ENCODE measurements at places on chromosomes 7 and 10.

- no peak for DNase-seq
Measured at GRCh38 chr7:1663223-1663622, 6.9 kb upstream of the ELFN1 start.

DNA sequence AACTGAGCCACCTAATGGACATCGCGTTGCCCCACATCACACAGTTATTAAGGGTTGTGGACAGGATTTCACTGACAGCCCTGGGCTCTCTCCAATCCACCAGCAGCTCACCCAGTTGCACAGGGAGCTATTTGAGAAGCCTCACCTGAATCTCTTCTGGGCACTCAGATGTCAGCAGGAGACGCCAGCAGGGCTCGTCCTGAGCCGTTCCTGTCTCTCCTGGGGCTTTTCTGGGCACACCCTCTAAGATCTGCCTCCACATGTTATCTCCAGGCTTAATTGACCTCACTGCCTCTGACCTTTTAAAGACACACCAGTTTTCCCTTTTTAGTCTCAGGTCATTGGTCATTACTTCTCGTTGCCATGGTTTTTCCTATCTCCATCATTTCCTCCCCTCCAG is 63.0 kb downstream of the GRID1 start:
- no peak for DNase-seq

- DNase-seq, result no peak
Measured at GRCh38 chr10:100319707-100320402, 10.2 kb downstream of the PKD2L1 start.

GRCh38 chr10:23725548-23725947 is 286.7 kb downstream of the OTUD1 start:
- DNase-seq, result no peak

DNA sequence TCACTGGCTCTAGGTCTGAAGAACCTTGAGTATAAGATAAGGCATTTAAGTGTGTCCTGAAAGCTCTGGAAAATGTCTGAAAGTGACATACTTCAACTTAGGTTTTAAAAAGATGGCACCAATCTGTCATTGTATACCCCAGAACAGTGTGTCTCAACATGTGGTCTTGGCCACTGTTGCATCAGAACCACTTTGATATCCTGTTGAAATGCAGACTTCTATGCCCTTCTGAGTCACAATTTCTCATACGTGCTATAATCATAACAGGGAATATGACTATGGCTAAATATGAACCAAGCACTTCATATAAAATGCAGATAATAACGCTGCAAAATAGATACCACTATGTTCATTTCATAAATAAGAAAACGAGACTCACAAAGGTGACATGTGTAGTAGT is 38.0 kb upstream of the GPAM start:
- no peak for DNase-seq

- no peak for DNase-seq
Measured at GRCh38 chr7:137439829-137440825, 96.6 kb upstream of the PTN start.

DNA sequence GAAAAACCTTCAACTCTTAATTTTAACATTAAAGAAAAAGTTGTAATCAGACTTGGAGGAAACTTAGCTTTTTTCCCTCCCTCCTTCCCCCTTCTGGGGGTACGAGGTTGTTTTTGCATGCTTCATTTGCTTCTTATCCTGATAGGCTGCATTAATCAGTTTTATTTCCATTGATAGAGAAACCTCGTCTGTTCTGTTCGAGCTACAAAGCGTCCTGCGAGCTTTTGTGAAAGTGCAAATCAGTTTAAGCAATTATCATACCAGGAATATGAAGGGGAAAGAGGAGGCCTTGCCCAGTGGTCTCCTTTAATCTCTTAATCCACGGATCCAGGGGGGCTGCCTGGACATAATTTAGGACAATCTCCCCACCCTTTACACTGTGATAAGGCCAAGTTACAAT is 7.5 kb downstream of the EMX2 start:
- DNase-seq, result no peak

DNA sequence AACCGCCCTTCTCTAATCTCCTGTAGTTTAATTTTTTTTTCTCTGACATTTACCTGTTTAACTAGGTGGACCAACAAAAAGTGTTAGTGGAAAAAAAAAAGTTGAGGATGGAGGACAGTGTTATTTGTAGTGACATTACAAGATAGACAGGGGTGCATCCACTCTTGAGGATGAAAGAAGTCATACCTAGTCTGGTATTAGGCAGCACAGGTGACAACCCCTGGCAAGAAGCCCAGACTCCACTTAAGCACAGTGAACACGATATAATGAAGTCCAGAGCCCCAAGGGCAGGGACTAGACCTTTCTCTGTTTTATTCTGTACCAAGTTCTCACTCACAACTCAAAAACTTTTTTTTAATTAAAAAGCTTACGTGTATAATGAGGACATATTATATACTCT is 268.4 kb downstream of the GPR37 start:
- DNase-seq, result no peak

DNA sequence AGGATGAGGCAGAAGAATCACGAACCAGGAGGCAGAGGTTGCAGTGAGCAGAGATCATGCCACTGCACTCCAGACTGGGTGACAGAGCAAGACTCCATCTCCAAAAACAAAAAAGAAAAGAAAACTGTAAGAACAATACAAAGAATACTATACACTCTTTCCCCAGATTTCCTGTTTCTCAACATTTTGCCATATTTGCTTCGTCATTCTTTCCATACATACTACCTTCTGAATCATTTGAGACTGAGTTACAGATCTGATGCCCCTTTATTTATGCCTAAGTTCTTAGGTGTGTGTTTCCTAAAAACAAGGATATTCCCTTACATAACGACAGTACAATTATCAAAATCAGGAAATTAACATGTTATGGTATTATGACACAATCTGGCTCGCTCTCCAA is 168.4 kb upstream of the CELF2 start:
- DNase-seq, result no peak

GRCh38 chr10:100829933-100830727 is 82.6 kb upstream of the SLF2 start:
- no peak for DNase-seq

DNA sequence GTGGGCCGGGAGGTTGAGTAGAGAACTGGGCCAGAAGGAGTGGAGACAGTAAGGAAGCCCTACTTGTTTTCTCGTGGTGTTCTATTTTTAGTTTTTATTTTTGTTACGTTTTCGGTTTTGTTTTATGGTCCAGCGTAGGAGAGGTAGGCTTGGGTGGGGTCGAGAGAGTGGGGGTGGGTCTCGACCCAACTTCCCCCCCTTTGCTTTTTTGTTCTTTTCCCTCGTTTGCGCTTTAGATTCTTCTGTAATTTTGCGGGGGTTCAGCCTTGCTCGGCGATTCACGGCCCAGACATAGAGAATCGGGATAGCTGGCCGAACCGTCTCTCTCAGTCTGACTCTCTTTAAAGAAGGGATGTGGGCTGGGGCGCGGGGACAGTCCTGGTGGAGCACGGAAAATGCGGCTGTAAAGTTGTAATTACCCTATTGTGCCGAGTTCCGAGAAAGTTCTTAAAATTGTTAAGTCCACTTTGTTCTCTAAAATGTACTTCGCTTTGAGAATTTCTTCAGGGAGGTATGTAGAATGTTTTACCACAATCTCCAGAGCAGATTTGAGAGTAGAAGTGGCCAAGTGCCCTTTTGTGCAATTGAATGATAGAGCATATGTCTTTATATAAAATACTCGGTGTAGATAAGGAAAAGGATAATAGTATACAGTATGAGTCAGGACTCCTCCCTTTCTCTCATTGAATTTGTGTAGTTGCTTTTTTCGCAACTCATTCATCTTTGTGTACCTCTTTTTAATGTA is 816 bp downstream of the DMTF1 start:
- DNase-seq, result no peak

GRCh38 chr10:67119651-67120050 is 193.8 kb downstream of the LRRTM3 start:
- DNase-seq, result no peak

DNA sequence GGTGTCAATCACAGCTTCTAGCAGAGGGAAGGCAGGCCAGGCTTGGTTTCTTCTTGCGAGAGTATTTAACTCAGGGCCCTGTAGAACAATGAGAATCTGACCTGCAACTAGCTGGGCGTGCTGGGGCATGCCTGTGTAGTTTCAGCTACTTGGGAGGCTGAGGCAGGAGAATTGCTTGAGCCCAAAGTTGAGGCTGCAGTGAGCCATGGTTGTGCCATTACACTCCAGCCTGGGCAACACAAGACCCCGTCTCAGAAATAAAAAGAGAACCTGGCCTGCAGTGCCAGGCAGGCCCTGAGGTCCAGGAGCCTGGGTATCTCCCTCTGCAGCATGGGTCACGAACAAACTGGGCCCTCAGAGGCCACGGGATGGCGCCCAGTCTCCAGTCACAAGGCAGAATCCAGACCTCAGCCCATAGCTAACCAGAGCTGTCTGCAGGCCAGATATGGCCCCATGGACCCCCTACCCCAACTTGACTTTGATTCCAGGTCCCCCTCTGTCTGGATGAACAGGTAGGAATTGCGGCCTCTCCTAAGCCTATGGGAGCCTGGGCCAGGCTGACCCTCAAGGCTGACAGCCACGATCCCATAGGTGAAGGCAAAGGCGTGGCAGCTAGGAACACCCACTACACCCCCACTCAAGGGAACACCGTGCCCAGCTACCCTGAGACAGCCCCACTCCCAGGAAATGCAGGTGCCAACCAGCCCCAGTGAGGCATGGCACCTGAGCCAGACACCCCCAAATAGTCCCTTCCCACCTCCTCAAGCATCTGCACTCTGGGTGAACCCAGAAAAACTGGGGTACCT is 102.7 kb upstream of the TNRC18 start:
- DNase-seq, result no peak

DNA sequence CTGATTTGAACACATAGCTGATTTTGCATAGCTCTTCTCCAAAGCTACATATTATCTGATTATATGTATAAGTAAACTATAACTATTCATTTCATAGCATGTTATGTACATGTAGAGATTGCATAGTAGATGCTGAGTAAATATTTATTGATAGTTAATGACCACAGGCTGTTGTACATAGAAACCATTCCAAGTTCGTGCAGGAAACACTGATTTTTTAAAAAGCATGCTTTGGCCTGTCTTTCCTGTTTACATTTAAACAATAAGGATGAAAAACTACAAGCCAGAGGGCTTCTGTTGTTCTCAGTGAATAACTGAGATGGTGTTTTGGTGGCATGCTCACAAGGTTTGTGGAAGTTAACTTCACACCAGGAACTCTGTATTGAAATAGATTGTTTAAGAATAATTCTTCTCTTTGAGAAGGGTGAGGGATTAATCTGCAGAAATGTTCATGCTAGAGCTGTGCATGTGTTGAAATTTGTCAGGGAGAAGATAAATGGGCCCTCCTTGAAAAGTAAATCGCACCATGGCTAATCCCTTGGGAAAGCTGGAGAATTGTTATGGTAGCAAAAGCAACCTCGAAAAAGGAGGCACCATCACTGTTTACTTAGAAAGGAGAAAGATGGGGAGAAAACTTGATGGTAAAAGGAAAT is 120.2 kb upstream of the SP8 start:
- no peak for DNase-seq

DNA sequence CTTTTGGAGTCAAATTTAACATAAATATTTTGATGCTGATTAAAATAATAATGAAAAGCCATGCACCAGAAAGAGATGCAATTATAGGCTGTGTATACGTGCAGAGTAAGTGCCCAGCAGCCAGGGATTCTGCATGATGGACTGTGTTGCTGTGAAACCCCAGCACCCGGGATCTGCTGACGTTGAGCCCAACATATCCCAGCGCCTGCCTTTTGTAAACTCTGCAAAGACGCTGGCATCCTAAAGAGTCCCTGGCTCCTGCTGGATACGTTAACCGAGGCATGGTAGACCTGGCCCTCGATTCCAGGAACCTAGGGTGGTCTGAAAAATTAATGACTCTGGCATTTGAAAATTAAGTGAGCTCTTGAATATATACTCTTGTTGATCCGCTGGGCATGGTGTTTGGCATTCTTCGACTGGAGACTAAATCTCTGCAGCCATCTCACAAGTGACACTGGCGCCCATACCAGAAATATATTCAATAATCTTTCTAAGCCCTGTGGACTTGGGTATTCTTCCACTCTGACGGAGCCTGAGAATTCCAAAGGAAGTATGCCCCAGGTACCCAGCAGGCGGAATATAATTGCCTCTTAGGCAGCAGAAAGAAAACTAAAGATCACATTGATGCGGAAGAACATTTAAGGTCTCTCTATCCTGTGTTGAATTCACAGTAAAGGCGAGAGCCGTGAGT is 191.2 kb upstream of the SH2B2 start:
- no peak for DNase-seq

GRCh38 chr7:28984631-28985030 is 26.5 kb upstream of the TRIL start:
- no peak for DNase-seq

- DNase-seq, result no peak
Measured at GRCh38 chr10:123759501-123760031, 93.4 kb downstream of the GPR26 start.
